ENCODE measurements at places on chromosomes 2 and 18.

GRCh38 chr2:68831686-68832232, 39.4 kb downstream of the BMP10 start:
- DNase-seq, result no peak

DNA sequence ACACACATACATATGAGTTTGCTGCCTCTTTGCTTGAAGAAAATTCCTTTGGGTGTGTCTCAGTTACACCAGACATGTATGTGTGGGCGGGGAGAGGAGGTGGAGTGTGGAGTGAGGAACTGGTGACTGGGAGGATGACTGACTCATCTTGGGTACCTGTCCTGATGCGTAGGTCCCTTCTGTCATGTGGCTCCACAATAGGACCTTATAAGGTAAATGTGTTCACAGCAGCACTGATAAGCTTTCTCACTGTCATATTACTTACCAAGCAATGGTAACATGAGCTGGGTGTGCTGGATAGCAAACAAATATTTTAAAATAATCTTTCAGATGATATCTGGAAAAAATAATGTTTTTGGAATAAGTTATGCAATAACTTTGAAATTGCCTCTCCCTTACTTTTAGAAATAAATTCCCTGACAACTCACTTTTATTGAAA, 45.1 kb downstream of the SLC9A2 start:
- no peak for DNase-seq

DNA sequence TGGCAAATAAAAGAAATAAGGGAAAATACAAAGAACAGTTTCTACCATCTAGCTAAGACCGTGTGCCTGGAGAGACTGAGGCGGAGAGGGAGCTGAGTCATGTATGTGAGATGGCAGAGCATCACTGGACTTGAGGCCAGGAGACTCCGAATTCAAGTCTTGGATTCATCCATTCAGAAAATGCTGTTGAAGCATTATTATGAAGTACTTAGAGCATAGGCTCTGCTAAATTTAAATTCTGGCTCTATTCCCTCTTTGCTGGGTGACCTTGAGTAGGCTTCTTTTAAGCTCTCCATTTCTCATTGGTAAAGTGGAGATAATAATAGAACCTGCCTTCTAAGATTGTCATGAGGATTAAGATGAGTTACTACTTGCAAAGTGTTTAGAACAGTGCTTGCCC, 34.7 kb downstream of the NPHP1 start:
- no peak for DNase-seq

- no peak for DNase-seq
Observed at GRCh38 chr2:127187831-127188230, 32.3 kb downstream of the CYP27C1 start.

DNA sequence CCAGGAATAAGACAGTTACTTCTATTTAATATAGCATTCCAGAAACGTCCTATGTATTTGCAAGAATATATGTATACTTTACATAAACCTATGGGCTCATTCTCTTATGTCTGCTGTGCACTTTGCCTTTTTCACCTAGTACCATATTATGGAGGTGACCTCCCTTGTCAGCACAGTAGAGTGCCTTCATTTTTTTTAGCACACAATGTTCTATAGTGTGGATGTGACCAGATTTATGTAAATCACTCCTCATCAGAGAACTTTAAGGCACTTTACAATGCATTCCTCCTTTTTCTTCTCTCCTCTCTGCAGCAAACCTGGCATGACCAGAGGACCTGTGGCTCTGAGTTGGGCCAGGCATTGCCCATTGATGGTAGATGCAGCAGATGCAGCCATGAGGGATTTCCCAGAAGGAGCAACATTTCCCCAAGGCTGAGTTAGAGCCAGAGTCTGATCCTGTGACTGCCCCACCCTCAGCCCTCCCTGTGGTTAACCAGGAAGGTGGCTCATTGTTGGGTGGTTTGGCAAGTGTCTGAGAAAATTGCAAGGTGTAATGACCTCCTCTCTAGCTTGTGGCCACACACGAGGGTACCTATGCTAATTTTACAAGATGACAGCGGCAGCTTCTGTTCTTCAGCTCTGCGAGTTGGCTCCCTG, 76.5 kb upstream of the DLX2 start:
- no peak for DNase-seq

DNA sequence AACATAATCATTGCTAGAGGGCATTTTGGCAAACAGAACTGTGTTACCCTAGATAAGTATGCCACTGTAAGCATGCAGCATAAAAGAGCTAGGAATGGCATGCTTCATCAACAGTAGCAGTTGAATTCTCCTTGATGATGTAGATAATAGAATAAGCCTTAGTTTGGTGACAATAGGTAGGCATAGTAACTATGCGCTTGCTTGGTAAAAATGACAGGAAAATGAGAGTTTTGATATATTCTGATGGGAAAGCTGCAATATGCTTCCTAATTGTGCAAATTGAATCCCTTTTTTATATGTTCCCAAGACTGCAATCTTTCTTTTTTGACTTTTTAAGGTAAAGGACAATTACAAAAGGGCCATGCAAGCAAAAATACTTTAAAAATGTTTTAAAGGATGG, 930.9 kb upstream of the FAM98A start:
- DNase-seq, result no peak

DNA sequence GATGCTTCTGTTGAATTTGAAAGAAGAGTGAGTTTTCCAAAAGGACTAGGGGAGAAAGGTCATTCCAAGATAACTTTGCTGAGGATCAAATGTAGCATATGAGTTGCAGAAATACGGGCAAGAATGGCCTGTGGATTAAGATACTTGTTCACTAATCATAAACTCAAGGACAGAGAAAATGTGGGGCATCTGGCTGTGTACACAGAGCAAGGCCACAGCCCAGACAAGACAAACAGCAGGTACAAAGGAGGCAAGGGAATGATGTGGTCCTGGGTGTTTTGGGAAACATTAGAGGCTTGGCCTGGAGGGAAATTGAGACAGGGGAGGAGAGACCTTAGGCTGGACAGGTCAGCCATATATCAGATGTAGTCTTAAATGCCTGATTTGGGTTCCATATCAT, 254.8 kb downstream of the TTC32 start:
- DNase-seq, result no peak

DNA sequence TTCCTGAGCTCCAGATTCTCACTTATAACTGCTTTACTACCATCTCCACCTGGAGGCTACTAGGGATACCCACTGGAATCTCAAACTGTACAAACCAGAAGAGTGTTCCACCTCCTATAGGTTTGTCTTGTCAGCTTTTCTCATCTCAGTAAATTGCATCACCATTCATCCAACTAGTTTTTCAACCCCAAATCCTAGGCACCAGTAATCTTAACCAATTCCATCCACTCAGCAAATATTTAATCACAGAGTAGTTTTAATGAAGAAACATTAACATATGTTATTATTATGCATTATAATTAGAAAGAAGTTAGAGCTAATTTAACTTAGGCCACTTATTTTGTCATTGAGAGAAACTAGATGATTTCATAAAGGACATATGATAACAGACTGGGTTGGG, 635.0 kb downstream of the DCDC2C start:
- no peak for DNase-seq

GRCh38 chr2:231604685-231605606, 12.3 kb downstream of the TEX44 start:
- peak; percentile 91 for DNase-seq
